ENCODE measurements at places on chromosomes 6 and 20.

DNA sequence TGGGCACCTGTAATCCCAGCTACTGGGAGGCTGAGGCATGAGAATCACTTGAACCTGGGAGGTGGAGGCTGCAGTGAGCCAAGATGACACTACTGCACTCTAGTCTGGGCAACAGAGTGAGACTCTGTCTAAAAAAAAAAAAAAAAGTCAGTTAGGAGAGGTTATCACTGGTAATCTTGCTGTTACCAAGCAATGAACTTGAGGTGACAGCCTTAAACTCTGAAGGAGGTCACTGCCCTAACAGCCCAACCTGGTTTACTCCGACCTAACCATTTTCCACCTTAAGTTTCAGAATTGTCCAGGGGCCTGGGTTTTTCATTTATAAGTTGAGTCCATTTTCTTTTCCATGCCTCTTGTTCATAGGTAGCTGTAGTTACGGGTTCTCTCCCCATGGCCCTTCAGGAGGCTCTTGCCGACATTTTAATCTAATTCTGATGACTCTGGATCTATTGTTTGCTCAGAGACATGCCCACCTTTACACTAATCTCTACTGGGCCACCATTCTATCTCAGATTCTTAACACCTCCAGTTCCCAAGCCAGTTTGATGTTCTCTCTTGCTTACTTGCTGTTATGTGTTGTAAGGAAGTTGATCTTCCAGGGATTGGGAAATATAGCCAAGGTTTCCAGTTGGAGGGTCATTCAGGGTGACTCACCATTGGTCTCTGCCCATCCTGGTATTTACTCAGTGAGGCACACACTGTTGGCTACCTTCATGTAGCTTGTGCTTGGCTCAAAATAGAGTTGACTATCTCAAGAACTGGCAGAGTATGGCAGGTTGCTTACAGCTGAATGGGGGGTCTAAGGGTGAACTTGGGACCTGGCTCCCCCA lies 29.1 kb downstream of the SHLD1 start:
- DNase-seq, result no peak

GRCh38 chr6:120764312-120764711 lies 570.0 kb downstream of the TBC1D32 start:
- DNase-seq, result no peak

DNA sequence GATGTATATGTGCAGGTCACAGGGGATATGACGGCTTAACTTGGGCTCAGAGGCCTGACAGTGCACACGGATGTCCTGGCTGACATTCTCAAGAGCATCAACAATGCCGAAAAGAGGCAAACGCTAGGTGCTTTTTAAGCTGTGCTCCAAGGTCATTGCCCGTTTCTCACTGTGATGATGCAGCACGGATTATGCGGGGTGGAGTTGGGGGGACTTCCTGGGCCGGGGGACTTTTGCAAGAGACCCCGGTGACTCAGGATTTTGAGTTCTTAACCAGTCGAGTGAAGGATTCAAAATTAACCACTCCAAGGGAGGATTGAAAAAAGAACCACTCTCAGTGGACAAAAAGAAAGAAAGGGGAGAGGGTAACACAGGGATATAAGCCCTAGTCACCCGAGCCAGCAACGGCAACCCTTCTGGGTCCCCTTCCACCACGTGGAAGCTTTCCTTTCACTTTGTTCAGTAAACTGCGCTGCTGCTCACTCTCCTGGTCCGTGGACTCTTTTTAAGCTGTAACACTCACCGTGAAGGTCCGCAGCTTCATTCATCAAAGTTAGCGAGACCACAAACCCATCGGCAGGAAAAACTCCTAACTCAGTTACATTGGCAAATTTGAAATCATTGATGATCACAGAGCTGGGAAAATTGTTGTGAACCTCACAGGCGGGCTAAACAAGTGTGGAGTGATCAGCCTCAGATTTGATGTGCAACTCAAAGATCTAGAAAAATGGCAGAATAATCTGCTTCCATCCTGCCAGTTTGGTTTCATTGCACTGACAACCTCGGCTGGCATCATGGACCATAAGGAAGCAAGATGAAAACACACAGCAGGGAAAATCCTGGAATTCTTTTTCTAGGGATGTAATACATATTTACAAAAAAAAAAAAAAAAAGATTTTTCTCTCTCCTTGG lies 199.3 kb downstream of the ARID1B start:
- DNase-seq, result no peak

DNA sequence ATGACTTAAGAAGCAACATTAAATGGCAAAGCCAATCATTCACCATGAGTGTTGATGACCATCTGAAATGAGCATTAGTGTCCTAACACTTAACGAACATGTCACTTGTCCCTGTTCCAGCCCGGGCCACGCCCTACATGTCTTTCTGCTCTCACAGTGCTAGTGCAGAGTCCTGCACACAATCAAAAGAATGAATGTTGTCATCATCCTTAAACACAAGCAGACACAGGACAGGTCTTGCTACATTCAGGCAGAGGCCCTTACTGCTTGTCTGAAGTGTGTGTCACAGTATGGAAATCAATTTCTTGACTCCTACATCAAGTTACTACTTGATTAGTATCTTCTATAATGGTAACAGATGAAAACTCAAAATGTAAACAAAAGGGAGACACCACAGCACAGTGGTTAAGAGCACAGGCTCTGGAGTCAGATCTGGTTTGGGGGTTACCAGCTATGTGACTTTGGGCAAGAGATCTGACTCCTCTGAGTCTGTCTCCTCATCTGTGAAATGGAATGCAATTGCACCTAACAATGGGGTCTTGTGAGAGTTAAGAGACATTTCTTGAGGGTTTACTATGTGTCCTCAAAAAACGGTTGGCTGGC lies 17.4 kb downstream of the UBE2V1 start:
- DNase-seq, result no peak

DNA sequence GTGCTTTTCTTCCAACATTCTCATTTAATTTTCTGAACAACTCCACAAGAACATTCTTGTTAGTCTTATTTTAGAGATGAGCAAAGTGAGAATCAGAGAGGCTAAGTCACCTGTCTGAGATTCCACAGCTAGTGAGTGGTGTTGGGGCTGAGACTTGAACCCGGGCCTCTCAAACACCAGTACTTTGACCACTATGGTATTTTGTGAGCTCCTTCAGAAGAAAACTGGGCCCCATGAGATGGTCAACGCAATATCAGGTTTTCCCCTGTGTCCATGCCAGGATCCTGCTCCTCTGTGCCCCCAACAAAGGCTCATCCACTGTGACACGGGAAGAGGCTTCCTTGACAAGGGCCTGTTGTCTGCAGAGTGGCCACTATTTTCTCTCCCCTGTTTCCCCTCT lies 51.9 kb downstream of the MAFB start:
- no peak for DNase-seq

DNA sequence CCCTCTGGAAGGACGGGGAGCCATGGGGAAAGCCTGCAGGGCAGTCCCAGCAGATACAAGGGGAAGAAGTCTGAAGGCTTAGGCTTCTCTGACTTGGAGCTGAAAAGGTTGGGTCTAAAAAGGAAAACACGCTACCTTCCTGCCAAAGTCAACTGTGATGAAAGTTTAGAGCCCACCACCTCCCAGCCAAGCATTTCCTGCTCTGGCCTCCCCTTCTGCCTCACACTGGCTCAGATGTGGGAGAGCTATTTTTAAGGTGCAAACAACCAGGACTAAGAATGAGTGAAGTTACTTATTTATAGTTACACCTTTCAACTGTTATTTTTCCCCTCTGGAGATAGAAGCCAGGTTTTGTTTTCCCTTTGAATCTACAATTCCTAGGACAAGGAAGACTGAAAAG lies 21.2 kb downstream of the NEDD9 start:
- DNase-seq, result no peak

DNA sequence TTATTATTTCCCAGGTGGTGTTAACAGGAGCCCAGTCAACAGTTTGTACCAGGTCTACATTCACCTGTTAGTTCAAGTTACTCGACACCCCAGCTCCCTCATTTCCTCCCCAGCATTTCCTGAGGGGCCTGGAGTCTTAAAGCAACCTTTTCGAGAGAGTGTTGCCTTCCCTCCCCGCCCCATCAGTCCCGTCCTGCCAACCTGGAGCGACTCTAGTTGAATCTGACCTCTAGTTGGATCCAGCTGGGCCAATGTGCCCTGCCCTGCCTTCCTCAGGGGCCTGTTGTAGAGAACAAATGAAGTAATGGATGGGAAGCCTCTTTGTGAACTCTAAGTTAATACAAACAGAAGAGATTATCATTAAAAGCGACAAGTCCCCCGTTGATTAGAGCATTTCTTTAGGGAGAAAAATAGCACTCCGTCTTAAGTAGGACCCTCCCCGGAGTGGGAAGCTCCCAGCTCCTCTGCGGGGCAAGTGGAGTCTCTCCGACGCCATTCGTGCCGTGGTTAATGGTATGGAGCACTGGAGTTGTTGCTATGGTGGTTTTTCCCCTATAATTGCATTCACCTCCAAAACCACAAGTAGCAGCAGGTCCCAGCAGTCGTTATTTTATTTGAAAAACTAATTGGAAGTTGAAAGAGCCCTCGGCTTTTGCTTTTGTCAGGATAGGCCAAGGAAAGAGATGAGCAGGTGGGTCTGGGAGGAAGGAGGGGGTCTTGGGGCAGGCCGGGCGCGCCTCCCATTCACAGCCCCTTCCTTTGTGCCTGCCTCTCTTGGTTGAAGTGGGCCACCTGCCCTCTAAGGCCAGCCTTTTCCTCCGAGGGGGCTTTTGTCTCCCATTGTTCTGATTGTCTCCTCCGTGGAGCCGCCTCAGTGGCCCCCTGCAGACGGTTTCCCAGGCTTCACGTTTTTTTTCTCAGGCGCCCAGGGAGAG lies 16.1 kb downstream of the GHRH start:
- no peak for DNase-seq

- no peak for DNase-seq
These were observed 20.2 kb upstream of the SLC22A7 start for GRCh38 chr6:43277643-43278523.

- DNase-seq, result no peak
These were observed 97.2 kb downstream of the TULP4 start for GRCh38 chr6:158409451-158409850.

DNA sequence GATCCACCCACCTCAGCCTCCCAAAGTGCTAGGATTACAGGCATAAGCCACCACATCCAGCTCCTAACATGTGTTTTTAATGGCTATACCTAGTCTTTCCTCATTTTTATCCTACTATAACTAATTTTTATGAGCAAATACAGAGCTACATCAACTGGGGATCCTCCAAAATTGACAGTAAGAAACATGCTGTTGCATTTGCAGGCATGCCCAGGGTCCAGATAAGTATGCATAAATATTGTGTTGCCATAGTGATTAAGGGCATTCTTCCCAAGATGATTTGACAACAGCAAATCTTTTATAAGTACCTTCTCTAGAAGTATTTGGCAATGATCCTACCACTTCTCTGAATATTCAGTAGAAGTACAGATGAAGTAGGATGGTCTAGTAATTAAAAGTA lies 41.9 kb upstream of the MOXD1 start:
- DNase-seq, result no peak

- no peak for DNase-seq
These were observed 168.9 kb downstream of the PDSS2 start for GRCh38 chr6:107290491-107290890.

DNA sequence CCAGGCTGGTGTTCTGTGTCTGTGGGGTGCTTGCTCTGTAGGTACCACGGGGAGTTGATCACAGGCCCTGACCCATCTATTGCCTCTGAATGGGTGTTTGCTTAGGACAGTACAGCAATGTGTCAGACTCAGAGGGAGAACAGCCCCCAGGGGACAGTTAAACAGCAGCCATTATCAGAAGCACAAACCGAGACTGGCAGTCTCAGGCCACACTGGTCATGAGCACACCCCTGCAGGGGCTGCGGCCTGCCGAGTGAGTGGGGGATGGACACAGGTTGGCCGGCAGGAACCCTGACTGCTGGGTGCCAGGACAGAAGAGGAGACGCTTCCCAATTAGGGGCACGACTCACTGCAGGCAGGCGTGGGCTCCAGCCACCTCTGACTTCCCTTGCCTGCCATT lies 395.6 kb downstream of the CDH4 start:
- no peak for DNase-seq

GRCh38 chr20:59413326-59413865 lies 113.0 kb downstream of the EDN3 start:
- DNase-seq, result no peak

DNA sequence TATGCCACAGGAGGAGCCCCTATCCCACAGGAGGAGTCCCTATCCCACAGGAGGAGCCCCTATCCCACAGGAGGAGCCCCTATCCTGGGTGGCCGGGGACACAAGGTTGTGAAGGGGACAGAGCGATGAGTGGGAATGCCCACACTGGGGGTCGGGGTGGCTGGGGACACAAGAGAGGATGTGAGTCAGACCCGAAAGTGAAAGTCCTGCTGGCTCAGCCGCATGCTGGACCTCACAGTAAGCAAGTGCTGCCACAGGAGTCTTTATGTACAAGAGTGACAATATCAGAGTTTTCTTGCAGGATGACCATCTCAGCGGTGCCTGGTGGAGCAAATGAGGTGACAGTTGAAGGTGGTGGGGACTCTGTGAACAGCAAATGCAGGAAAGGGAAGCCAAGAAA lies 93.7 kb downstream of the PSMB1 start:
- no peak for DNase-seq

GRCh38 chr6:158387036-158387435 lies 74.8 kb downstream of the TULP4 start:
- DNase-seq, result no peak

DNA sequence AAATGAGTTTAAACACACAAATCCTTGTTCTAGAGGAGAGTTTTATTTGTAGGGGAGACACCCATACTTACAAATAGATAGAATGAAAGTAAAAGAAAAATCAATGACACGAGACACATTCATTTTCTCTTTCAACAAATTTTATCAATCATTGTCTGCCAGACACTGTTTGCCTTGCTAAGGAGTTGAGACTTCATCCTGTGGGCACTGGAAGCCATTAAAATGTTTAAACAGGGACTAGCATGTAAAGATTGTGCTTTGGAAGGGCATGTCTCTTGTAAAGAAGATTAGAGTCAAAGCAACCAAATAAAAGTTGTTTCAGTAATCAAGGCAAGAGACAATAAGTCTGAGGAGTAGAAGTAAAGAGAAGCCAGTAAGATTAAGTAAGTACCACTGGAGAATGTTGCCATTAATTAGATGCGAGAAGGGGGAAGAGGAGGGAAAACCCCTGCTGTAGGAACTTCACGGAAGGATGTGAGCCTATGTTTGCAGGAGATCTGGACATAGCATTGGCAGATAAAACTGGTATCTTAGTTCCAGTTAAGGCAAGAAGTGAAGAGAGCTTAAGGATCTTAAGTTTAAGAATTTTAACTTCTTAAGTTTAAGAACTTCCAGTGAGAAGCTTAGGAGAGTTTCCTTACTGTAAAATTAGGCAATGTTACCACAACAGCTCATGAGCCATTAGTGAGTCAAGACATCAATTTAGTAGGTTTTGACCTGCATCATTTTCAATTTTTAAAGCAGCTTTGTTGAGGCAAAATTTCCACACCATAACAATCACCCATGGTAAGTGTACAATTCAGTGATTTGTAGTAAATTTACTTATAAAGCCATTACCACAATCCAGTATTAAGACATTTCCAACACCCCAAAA lies 117.0 kb upstream of the UST start:
- no peak for DNase-seq
